ENCODE measurements at places on chromosomes 16 and 17.

- no peak for DNase-seq
Measured at GRCh38 chr17:80126449-80126715, 20.5 kb downstream of the EIF4A3 start.

DNA sequence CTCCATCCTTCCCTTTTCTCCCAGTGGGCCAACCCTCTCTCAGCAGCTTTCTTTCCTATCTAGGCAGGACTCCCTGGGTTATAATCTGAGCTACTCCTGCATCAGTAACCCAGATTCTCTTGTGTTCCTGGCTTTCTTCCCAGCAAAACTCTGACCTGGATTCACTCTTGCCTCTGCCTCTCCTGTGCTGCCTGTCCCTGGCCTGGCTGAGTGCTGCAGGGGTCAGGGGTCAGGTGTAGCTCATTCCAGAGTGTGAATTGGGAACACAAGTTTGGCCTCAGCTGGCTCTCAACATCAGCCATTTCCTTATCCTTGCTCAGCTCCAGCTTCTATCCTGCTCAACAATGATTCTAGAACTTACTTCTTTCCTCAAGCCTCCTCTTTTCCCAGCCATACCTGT lies 2.5 kb upstream of the ST6GALNAC2 start:
- no peak for DNase-seq

DNA sequence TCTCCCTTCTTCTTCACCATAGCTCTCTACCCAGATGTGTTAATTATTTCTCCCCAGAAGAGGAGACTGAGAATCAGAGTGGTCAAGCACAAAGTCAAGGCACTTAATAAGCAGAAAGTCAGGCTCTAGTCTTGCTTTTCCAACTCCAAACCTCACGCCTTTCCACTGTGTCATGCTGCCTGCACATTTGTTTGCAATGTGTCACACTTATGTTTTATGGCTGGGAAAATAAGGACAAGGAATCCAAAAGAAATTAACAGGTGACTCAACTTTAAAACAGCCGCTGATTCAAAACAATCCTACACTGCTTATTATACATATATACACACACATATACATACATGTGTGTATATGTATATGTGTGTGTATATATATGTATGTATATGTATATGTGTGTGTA lies 255.7 kb upstream of the DYNLRB2 start:
- peak; percentile 78 for DNase-seq

DNA sequence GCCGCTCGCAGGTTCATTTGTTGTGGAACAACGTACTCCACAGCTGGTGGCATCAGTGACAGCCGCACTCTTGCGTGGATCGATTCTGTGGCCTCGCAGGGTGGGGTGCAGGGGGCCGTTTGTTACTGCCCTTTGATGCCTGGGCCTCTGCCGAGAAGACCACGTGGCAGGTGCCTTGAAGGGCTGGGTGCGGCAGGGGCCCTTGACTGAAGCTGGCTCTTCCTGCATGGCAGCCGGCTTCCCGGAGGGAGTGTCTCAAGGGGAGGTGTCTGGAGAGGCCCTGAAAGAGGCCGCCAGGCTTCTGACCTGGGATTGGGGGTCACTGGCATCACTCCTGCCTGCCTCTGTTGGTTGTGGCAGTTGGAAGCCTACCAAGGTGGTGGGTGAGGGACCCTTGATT lies 43.8 kb downstream of the TBCD start:
- no peak for DNase-seq

DNA sequence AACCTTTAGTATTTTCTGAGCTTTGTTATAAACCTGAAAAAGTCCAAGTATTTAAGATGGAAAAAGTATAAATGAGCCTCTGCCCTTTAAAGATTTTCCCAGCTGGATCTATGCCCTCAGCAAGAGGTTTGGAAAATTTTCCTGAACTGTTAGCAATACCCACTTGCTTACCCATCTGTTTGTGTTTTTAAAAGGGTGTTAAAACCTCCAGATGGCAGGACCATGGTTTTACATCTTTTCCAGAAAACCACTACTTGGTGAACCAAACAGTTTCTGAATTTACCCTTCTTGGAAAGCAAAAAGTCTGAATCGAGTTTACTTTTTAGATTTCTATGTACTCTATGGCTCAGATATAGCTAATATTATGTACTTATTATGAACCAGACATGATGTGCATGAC lies 719 bp downstream of the PMFBP1 start:
- no peak for DNase-seq

DNA sequence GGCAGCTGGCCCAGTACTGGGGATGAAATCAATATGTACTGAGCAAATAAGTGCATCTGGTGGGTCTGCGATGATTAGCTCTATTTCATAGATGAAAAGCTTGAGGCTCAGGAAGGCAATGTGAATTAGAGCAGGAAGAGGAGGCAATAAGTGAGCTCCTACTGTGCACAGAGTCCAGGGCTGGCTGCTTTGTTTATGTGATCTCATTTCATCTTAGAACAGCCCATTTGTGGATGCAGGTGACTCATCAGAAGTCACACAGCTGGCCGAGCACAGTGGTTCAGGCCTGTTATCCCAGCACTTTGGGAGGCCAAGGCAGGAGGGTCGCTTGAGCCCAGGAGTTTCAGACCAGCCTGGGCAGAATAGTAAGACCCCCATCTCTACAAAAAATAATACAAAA lies 7.1 kb downstream of the TMEM114 start:
- peak; percentile 27 for DNase-seq

DNA sequence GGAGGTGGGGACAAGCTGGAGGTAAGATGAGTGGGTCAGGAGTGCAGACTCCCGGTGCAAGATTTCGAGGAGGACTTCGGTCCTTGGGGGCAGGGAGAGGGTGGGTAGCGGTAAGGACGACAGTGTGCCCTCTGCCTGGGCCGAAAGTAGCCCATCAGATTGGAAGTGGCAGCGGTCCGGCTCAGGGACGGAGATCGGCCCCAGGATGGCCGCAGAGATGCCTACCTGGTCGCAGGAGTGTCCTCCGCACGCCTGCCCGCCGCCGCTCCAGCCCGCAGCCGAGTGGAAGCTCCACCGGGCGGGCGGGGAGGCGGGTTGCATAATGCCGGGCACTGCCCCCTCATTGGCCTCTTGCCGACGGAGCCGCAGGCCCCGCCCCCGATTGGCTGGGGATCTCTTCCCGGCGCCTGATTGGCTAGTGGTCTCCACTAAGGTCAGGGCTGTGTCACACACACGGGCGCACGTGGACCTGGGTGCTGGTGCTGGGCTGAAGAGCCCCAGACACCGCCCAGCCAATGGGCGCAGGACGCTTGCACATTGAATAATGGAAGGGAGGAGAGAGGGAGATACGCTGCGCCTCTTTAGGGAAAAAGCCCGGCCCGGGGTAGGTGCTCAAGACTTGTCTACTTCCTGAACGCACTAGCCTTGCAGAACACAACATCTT lies at the start of gene PER1:
Gene PER1 (minus strand): TSS at position 293 of the 664 bp plus-strand sequence. CDS start 1,698 bp downstream, outside the sequence.
- DNase-seq = peak; percentile 96

- no peak for DNase-seq
Measured at GRCh38 chr16:5466551-5466950, 369.0 kb upstream of the EEF2KMT start.

GRCh38 chr17:71176331-71176730 lies 944.5 kb upstream of the SOX9 start:
- DNase-seq = no peak

DNA sequence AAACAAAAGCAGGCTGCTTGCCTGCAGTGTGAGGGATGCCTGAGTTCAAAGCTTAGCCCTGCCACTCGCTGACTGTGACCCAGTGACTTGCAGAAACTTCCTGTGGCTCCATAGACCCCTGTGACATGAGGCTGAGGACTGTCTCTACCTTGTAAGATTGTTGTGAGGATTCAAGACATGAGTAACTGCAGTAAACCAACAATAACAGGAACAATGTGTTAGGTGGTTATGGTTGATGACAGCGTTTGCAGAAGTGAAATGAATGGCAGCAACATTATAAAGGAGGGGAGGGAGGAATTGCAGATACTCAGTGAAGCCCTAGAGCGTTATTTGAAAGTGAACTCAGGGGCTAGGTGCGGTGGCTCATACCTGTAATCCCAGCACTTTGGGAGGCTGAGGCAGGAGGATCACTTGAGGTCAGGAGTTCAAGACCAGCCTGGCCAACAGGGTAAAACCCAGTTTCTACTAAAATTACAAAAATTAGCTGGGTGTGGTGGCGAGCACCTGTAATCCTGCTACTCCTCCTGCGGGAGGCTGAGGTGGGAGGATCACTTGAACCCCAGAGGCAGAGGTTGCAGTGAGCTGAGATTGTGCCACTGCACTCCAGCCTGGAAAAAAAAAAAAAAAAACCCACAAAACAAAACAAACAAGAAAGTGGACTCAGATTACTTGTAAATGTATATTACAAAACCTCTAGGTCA lies 33.5 kb upstream of the EMP2 start:
- no peak for DNase-seq

GRCh38 chr17:81509972-81510784 lies 2.4 kb downstream of the ACTG1 start:
- DNase-seq = no peak

GRCh38 chr16:28212532-28212873 lies 738 bp upstream of the XPO6 start:
- DNase-seq = peak; percentile 23

- DNase-seq = peak; percentile 28
Measured at GRCh38 chr17:74957935-74958740, 14.4 kb downstream of the HID1 start.

DNA sequence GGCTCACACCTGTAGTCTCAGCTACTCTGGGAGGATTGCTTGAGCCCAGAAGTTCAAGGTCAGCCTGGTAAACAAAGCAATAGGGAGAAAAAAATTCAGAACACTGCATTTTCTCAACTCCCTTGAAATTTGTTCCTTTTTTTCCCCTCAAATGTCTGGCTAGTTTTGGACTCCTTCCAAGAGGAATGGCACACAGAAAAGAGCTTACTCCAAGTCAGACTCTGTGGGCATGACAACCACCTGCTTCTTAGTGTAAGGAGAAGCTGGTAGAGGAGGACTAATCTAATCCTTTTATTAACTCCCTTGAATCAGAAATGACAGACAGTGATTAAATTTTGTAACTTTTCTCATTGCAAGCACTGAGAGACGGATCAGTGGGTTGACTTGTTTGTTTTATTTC lies 27.9 kb upstream of the HYDIN start:
- DNase-seq = no peak

DNA sequence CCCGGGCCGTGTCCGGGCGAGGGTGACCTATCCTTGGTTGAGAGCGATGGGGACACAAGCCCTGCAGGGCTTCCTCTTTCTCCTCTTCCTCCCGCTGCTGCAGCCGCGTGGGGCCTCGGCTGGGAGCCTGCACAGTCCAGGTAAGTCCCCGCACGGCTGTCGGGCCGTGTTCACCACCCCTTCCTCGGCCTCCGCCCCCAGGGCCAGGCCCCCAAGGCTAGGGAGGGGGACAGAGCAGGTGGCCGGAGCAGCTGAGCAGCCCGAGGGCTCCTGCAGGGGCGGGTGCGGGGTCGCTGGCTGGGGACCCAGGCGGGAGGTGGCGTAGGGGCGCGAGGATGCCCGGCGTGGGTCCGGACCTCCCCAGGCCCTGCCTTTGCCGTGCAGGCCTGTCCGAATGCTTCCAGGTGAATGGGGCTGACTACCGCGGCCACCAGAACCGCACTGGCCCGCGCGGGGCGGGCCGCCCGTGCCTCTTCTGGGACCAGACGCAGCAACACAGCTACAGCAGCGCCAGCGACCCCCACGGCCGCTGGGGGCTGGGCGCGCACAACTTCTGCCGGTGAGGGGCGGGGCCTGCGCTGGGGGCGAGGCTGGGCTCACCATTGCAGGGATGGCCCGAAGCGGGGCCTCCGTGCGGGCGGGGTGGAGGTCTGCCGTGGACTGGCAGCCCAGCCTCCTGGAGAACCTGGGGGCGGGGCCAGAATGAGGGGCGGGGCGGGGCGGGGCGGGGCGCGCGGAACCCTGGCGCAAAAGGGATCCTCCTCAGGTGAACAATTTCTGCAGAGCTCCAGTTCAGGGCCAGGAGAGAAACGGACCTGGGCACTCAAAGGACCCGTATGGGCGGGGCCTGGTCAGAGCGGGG lies 631 bp downstream of the KREMEN2 start:
- DNase-seq = peak; percentile 70

- no peak for DNase-seq
Measured at GRCh38 chr17:9038380-9038779, 17.1 kb downstream of the NTN1 start.

GRCh38 chr17:42407289-42407836 lies 15.7 kb downstream of the CAVIN1 start:
- DNase-seq = peak; percentile 84

- peak; percentile 8 for DNase-seq
Measured at GRCh38 chr17:11144358-11145233, 96.4 kb upstream of the SHISA6 start.

DNA sequence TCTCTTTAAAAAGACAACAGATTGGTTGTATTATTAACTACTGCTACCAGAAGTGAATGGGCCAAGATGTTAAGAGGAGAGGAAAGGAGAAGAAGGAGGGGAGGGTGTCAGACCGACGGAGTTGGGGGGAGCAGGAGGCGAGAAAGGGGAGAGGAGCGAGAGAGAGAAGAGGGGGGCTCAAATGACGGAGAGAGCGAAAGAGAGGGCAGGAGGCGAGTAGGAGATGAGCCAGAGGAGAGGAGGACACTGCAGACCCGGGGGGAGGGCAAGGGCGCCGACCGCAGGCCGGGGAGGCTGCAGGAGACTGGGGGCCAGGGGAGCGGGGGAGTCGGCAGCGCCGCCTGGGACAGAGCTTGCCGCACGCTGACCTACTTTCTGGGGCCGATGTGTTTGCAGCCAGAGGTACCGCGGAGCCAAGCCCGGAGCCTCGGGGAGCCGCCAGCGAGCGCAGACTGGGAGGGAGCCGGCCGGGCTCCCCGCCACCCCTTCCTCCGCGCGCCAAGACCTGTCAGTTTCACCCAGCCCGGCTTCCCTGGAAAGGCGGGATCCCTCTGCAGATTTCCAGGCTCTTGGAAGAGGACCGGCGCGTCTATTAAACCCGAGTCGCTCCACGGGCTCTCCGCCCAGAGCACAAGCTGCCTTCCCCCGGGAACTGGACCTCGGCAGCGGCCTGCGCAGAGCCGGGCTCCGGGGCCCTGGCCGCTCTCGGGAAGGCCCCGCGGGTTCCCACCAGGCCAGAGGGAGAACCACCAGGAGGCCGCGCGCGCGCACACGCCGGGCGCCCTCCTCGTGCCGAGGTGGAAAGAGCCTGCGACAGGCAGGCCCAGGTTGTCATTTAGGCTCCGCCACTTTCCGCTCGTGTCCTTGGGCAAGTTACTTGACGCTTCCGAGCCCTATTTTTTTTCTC lies 74.6 kb downstream of the CMC2 start:
- DNase-seq = peak; percentile 12

DNA sequence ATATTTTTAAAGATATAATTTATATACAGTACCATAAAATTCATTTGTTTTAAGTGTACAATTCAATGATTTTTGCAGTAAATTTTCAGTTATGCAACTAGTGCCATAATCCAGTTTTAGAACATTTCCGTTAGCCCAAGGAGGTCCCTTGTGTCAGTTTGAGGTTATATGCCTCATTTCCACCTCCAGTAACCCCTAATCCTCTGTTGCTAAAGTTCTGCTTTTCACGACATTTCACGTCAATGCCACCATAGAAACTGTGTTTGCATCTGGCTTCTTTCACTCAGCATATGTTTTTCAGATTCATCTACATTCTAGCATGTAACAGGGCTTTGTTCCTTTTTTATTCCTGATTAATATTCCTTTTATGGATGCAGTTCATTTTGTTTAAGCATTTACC lies 42.4 kb upstream of the NUDT7 start:
- DNase-seq = no peak
